Uterus (tissue), 4 donors: ENCODE measurements at places on chromosomes 6 and 20. TPM values are rescaled to one million over a fixed set of nuclear protein-coding genes. Genes with fewer than 3 reads are reported as not detected.

SAYSD1 gene
- total RNA-seq: 16.2 TPM

RBPJL gene
- not detected for total RNA-seq

ADGB gene
- total RNA-seq: 1.9 TPM

DNA sequence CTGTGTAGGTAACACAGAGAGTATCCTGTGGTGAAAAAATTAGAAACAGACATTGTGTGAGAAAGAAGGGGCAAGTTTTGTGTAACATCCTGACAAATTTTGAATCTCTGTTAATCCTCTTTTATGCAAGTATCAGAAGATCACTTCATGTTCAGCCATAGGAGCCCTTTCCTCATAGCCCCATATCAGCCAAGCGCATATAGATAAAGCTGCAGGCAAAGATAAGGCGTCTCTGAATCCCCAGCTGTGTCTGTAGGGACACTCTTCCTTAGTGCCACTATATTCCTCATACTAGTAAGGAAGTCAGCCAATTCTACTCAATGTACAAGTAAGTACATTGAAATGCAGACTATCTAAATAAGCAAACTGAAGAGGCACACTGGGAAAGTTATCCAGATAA lies 22.3 kb downstream of the HTR1E start:
- H3K4me3 ChIP-seq: no peak overlapping the region
- DNase-seq: no peak
- H3K36me3 ChIP-seq: no peaks in the 10 kb centered on the region
- H3K27me3 ChIP-seq: no peaks in the 10 kb centered on the region
- H3K4me1 ChIP-seq: no peaks in the 10 kb centered on the region

GRCh38 chr6:13778028-13778427 lies 36.3 kb downstream of the MCUR1 start:
- no peaks in the 10 kb centered on the region for H3K36me3 ChIP-seq
- no peak overlapping the region for H3K27ac ChIP-seq
- H3K4me3 ChIP-seq: no peak overlapping the region
- DNase-seq: no peak
